Breast epithelium (tissue), 4 donors: ENCODE measurements at places on chromosomes 1 and 21. TPM values are rescaled to one million over a fixed set of nuclear protein-coding genes. Genes with fewer than 3 reads are reported as not detected.

The CD101 gene
- 0.73 TPM for total RNA-seq

The HRNR gene
- total RNA-seq, result not detected

The BCL2L15 gene
- total RNA-seq, result 0.48 TPM

The RIPPLY3 gene
- not detected for total RNA-seq

The PLA2G2D gene
- total RNA-seq, result 0.44 TPM

The NUP210L gene
- total RNA-seq, result not detected

The CHIA gene
- not detected for total RNA-seq

GRCh38 chr1:163104385-163105099, 35.4 kb downstream of the RGS4 start:
- no peak for DNase-seq

- DNase-seq, result no peak
These were observed 379 bp downstream of the PPCS start for GRCh38 chr1:42456754-42457089.

- no peak for DNase-seq
These were observed 3.3 kb upstream of the RPS6KA1 start for GRCh38 chr1:26526287-26526686.

- no peak for DNase-seq
These were observed 9.3 kb downstream of the MYBPH start for GRCh38 chr1:203166192-203166940.

DNA sequence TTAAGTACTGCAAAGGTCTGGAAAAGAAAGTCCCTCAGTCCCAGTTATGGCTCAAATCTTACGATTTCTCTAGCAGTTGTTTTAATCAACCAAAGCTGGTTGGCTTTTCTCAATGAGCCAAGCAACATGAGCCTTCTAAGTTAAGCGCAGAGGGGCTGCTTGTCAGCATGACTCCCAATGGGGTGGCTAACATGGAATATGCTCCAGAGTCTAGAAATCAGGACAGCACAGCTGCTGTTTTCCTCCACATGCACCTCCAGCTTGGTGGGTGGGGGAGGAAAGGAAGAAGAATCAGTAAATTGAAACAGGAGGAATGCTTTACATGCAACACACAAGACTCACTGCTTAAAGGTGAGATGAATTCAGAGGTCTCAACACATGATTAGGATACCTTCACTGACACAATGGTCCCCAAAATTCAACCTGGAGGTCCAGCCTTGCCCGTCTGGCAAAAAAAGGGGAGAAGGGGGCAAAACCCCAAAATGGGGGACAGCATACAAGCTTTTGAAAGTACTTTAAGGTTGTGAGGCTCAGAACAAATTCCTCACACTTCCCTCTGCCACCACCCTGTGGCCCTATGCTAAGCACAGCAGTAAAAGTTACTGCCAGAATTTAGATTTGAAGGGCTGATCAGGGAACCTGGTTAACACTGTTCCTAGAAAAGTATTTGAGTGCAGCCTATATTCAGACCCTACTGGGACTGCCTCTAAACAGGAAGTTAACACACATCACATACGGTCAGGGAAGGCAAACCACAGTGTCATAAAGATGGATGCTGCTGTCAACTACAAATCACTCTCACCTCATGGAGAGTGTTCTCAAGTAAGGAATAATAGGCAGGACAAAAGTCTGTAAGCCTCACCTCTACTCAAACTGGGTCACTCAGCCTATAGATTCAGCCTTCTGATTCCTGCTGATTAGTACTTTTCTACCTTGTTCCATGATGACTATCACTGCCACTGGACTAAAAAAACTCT, 2.6 kb downstream of the GATAD2B start:
- no peak for DNase-seq

- DNase-seq, result no peak
These were observed 633.5 kb downstream of the KIF26B start for GRCh38 chr1:245788269-245788668.

GRCh38 chr1:108600504-108600903, 40.6 kb downstream of the EEIG2 start:
- no peak for DNase-seq

- no peak for DNase-seq
These were observed 17.5 kb upstream of the ETV3 start for GRCh38 chr1:157155658-157156057.

- no peak for DNase-seq
These were observed 88.2 kb upstream of the SLC25A33 start for GRCh38 chr1:9451081-9451480.

DNA sequence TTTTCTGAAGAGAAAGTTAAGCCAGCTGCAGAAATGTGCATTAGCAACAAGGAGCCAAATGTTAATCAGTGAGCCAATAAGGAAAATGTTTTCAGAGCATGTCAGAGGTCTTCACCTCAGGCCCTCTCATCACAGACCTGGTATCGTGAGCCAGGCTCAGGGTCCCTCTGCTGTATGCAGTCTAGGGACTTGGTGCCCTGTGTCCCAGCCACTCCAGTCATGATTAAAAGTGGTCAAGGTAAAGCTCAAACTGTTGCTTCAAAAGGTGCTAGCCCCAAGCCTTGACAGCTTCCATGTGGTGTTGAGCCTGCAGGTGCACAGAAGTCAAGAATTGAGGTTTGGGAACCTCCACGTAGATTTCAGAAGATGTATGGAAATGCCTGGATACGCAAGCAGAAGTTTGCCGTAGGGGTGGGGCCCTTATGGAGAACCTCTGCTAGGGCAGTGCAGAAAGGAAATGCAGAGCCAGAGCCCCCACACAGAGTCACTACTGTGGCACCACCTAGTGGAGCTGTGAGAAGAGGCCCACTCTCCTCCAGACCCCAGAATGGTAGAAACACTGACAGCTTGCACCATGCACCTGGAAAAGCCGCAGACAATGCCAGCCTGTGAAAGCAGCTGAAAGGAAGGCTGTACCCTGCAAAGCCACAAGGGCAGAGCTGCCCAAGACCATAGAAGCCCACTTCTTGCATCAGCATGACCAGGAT, 1128.7 kb downstream of the AMY1C start:
- DNase-seq, result no peak
